SK-N-SH (cell line): ENCODE measurements at places on chromosomes 1 and 21. TPM values are rescaled to one million over a fixed set of nuclear protein-coding genes. Genes with fewer than 3 reads are reported as not detected.

DNA sequence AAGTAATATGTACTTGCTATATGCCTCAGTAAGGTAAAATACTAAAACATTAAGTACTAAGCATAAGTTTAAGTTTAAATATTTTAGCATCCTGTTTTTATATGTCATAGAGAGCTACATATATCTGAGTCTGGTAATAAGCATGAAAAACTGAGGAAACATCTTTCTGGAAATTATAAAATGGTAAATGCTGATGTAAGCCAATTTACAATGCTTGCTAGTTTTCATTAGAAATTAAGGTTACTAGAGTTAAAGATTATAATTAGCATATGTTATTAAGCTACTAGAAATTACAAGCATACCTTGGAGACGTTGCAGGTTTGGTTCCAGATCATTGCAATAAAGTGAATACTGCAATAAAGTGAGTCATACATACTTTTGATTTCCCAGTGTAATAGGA lies 477.0 kb upstream of the LRRC7 start:
- no peaks in the 10 kb centered on the region for H3K27me3 ChIP-seq
- DNase-seq, result no peak
- H3K36me3 ChIP-seq, result no peaks in the 10 kb centered on the region
- H3K4me1 ChIP-seq, result no peaks in the 10 kb centered on the region

- no peaks in the 10 kb centered on the region for H3K27me3 ChIP-seq
- H3K36me3 ChIP-seq, result no peaks in the 10 kb centered on the region
- no peak overlapping the region for H3K27ac ChIP-seq
- no peak overlapping the region for H3K4me3 ChIP-seq
- no peak for DNase-seq
Observed at GRCh38 chr1:15101801-15102200, 51.7 kb upstream of the TMEM51 start.

- DNase-seq, result no peak
- H3K27me3 ChIP-seq, result no peaks in the 10 kb centered on the region
- H3K4me3 ChIP-seq, result no peak overlapping the region
- H3K4me1 ChIP-seq, result no peaks in the 10 kb centered on the region
- H3K36me3 ChIP-seq, result no peaks in the 10 kb centered on the region
- H3K27ac ChIP-seq, result no peak overlapping the region
Observed at GRCh38 chr1:208888376-208888775, 644.2 kb upstream of the PLXNA2 start.

Gene RBP7
- 1.3 and 2.5 TPM in 2 replicates for polyA plus RNA-seq

Gene THEM5
- polyA plus RNA-seq, result not detected in 2 replicates
